Fibroblast of upper back skin (primary cell): ENCODE measurements at places on chromosomes 7 and 10.

- no peak for DNase-seq
Observed at GRCh38 chr10:49752584-49752983, 9.5 kb downstream of the OGDHL start.

DNA sequence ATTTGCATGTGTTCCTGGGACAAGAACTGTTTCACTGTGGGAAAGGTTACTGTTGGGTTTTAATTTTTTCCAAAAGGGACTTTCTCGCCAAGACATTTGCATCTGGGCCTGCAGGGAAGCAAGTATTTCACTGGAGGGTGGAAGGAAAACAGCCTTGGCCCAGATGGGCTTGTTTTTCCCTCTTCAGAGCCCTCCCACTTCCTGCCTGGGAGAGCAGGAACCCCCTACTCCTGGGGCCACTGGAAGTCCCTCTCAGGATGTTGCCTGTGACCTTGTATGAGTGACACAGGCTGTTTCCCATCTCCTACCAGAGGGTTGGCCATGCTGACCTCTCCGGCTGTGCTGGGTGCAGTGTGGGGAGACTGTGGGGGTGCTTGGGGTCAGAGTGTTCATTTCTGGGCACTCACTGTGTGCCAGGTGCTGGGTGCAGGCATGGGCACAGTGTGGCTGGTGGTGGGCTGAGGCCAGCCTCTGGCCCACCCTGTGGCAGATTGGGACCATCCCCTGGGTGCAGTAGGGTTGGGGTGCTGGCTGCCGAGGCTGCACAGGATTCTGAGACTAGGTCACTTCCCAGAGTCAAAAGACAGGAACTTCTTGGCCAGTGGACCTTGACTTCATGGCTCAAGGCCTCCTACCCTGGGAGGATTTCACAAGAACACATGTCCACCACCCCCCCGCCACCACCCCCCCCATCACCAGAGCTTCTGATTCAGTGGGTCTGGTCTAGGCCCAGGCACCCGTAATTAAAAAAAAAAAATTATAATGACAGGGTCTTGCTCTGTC is 10.2 kb downstream of the TSPAN15 start:
- no peak for DNase-seq

- no peak for DNase-seq
Observed at GRCh38 chr7:100433592-100434296, 2.6 kb downstream of the PPP1R35 start.

GRCh38 chr10:124222318-124222987 is 129.1 kb upstream of the CHST15 start:
- no peak for DNase-seq

GRCh38 chr10:72918352-72918751 is 24.8 kb downstream of the OIT3 start:
- no peak for DNase-seq

GRCh38 chr7:4003503-4003902 is 678.6 kb upstream of the FOXK1 start:
- DNase-seq: no peak

GRCh38 chr7:2965301-2965700 is 78.4 kb downstream of the CARD11 start:
- DNase-seq: no peak

- DNase-seq: no peak
Observed at GRCh38 chr7:71661671-71662224, 529.8 kb downstream of the GALNT17 start.

DNA sequence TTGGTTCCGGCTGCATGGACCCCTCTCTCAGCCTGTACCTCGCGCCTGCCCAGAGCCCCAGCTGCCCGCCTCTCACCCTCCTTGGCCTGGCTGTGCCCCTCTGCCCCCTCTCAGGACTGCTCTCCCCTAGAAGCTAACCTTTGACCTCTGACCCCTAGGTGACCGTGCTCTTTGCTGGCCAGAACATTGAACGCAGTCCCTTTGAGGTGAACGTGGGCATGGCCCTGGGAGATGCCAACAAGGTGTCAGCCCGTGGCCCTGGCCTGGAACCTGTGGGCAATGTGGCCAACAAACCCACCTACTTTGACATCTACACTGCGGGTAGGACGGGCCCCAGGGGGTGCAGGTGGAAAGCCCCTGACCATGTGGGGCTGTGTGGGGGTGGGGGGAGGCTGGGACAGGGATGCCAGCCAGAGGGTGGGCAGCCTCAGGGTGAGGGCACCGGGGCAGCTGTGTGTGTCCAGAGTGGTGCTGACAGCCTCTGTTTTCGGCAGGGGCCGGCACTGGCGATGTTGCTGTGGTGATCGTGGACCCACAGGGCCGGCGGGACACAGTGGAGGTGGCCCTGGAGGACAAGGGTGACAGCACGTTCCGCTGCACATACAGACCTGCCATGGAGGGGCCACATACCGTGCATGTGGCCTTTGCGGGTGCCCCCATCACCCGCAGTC is 8.0 kb downstream of the FLNC start:
- no peak for DNase-seq

GRCh38 chr10:86374664-86375063 is 8.1 kb upstream of the GRID1 start:
- DNase-seq: no peak

- DNase-seq: no peak
Observed at GRCh38 chr10:79303631-79304478, 43.4 kb upstream of the PPIF start.

DNA sequence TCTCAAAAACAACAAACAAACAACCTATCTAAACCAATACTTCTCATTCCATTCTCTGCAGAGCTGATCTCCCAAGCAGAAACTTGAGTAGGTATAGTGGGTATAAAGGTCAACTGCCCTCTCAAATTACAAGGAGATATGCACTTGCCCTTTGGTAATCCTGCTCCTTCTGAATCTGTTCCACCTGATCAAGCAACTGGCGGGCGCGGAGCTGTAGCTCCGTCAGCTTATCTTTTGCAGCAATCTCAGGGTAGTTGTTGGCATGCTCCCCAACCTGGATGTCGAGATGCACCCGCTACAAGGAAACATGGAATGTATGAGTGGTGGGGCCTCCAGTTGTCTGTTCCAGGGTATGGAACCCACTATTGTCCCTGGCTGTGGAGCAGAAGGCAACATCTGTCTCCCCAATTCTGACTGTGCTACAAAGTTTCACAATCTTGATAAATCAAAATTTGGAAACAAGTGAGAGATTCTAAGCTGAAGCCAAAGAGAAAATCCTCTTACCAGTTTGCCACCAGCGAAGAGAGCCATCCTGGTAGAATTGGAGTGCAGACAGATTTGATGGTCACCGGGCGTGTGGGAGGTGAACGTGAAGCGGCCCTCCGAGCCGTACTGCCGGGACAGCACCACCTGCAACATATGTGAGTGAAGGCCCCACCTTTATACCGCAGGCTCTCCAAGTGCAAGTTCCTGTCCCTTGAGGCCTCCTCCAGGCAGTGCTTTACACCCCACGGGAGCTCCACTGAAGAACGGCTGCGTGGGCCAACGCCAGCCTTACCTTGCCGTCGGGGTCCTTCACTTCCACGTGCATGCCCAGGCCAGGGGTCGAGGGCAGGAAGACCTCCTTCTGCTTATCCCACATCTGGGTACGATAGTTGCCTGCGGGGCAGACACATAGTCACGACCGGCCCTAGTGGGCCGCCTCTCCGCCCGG is 819 bp downstream of the TMED4 start:
- DNase-seq: no peak

- no peak for DNase-seq
Observed at GRCh38 chr7:31074403-31075085, 22.4 kb downstream of the ADCYAP1R1 start.

- DNase-seq: peak; percentile 75
Observed at GRCh38 chr10:77004917-77005564, 632.6 kb downstream of the KCNMA1 start.

GRCh38 chr10:29880856-29881255 is 178.5 kb downstream of the JCAD start:
- no peak for DNase-seq

DNA sequence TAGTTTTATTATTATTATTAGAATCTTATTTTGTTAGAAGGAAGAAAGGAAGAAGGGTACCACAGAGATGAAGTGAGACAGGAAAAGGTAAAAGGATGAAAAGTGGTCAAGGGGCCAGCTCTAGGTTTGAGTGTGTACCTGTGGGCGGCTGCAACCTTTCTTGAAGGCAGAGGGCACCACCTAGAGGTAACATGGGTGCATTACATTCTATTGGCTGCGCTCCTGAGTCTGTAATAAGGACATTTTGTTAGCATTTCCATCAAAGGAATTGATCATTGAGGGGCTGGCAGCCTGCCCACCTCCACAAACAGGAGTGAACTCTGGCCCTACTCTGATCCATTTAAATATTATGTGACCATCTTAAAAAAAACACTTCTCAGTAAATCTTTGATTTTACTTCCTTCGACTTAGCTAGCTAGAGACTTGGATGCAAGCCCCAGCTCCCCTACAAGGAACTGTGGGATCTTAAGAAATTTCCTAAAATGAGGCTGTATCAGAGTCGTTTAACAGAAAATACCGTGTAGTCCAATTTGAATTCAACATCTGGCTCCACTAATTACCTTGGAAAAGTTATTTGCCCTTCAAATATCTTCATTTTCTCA is 610.4 kb downstream of the IPMK start:
- DNase-seq: peak; percentile 46

DNA sequence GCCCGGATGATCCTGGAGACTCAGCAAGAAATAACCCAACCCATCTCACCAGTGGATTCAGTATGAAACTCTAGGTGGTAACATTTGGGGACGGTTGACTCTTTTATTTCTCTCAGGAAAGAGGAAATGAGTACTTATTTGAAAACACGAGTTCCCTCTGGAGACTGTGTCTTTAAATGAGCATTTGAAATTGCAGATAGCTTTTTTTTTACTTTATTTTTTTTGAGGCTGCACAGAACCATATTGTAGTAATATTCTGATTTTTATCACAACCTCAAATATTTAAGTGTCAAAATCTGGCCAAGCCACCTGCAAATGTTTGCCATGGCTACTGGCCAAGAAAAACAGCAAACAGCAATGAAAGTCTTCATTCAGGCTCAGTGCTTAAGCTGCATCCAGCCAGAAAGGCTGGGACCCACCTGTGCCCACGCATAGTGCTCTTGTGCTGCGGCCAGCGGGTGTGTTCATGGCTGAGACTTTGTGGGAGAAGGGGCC is 160.8 kb downstream of the CREB5 start:
- DNase-seq: peak; percentile 74

DNA sequence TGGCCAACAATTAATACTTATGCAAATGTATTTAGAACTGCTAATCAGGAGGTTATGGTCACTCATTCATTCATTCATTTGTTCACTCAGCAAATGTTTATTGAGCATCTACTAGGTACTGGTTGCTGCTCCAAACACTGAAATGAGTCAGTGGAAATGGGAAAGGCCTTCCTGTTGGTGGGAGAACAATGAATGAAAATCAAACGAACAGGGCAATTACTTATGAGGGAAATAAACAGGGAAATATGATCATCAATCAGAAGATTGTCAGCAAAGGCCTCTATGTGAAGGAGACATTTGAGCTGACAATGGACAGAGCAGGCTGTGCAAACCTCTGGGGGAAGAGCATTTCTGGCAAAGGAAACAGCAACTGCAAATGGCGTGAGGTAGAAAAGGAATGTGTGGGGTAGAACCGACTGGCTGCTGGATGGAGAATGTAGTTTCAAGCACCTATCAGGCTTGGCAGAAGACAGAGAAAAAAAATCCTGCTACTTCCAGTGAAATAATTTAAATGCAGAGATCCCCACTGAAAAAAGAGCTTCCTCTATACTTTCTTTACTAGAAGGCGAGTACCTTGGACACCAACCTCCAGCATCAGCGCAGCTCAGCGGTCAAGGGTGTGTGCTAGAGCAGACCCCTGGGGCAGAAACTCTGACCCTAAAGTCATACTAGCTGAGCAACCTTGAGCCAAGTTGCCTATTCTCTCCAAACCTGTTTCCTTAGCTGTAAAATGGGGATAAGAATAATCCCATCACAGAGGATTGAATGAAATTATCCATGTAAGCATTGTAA is 108.8 kb upstream of the EEPD1 start:
- peak; percentile 52 for DNase-seq

- DNase-seq: no peak
Observed at GRCh38 chr7:146115548-146115850, 1.1 kb upstream of the CNTNAP2 start.

DNA sequence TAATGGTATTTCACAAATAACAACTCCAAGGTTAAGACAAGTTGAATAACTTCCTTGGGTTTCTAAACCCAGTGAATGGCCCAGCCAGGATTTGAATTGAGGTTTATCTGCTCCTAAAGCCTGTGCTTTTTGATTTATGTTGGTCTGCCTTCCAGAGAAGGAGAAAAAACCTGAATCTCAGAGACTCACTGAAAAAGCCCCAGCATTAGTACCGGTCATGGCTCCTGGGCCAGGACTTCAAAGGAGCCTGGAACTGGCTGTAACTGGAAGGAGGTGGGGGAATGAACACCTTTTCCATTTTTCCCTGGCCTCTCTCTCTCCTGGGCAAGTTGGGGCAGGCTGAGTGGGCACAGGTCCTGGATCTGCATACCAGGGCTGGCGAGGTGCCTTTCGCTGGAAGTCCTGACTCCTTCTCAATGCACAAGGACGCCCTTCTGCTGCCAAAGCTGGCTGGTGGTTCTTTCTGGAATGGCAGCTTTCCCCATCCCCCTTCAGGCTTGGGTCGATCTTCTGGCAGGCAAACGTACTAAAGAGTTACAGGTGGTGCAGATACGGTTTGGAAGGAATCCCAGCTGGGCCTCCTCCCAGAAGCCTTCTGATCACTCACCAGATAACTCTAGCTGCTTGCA is 268.2 kb downstream of the PTEN start:
- peak; percentile 77 for DNase-seq

- no peak for DNase-seq
Observed at GRCh38 chr10:11286261-11286852, 268.7 kb downstream of the CELF2 start.

DNA sequence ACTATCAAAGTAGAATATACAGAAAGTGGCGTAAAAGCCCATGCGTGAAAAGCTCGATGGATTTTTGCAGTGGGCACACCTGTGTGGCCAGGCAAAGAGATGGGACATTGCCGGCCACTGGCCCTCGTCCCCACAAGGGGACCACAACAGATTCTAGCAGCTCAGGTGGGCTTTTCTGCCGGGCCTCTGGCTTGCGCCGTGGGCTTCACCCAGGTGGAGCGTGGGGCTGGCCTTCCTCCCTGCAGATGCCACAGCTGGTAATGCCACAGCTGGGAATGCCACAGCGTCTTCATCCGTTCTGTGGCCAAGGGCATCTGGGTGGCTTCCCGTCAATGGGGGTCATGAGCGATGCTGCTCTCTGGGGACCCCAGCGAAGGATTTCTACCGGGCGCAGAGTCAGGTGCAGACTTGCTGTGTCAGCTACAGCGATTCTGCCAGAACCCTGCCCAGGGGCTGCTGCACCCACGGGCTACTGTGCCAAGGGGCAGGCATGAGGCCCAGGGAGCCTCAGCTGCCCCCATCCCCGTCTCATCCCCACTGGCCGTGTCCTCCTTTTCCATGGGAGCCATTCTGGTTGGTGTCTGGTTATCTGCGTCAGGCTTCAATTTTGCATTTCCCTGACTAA is 52.5 kb upstream of the NKX6-2 start:
- DNase-seq: no peak
